Right cardiac atrium (tissue), 5 donors: ENCODE measurements at places on chromosomes 5 and 9.

DNA sequence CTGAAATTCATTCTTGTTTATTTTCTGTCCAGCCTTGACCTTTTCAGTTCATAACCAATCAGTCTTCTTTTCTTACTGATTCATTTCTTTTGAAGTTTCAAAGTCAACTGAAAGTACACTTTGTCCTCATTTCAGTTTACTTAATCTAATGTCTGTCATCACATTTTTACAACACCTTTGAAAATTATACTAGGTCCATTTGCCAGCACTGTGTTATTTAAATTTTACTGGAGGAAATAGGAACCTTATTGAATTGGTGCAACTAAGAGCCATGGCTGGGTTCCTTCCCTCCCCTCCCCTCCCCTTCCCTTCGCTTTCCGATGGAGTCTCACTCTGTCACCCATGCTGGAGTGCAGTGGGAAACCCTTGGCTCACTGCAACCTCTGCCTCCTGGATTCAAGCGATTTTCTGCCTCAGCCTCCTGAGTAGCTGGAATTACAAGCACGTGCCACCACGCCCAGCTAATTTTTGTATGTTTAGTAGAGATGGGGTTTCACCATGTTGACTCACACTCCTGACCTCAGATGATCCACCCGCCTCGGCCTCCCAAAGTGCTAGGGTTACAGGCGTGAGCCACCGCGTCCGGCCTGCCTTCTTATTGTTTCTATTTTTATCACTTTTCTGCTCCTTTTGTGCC lies 6.3 kb downstream of the RMI1 start:
- DNase-seq, result no peak

GRCh38 chr5:125411744-125412560 lies 665.5 kb upstream of the ZNF608 start:
- DNase-seq, result no peak

DNA sequence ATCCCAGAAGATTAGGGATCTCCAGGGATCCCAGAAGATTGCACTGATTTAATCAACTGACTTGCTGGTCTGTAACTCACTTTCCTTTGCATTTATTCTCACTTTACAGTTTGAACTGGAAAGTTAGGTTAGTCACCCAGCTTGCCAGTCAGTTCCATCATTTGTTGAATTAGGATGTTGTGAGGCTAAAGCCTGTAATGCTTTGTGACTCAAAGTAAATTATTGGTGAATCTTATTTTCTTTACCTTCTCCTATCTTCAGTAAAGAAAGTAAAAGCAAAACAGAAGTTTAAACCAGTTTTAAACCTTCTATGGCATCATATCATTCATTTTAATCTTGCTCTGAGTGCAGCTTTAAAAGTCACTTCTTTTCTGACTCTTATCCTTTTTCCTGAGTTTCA lies 85.8 kb downstream of the SLC44A1 start:
- no peak for DNase-seq

- no peak for DNase-seq
Observed at GRCh38 chr9:94987731-94988130, 261.2 kb downstream of the AOPEP start.

DNA sequence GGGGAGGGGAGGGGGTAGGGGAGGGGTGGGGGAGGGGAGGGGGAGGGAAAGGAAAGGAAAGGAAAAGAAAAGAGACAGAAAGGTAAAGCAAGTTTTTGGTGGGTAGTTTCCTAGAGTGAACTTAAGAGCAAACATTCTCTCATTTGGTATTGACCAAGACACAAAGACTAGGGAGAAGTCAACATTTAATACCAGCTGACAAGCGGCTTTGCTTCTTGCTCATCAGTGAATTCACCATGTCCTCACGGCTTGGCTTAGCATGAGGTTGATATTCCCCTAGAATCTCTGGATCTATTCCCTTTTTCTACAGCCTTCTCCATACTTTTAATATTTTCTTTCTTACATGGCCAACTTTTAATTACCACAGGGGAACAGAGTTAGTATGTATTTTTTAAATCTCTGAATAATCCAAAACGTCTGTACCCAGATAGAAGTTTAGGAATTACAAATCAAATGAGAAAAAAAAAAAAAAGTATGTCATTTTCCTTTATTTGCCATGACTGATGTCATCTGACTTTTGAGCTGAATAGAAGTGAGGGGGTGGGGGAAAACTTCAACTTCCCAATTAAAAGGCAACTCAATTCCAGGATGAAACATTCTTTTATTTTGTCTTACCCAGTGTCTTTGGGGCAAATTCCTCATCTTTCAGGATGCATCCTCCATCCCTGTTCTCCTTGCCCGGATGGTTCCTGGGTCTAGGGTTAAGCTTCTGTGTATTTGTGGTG lies 40.1 kb upstream of the GLIS3 start:
- DNase-seq, result no peak

DNA sequence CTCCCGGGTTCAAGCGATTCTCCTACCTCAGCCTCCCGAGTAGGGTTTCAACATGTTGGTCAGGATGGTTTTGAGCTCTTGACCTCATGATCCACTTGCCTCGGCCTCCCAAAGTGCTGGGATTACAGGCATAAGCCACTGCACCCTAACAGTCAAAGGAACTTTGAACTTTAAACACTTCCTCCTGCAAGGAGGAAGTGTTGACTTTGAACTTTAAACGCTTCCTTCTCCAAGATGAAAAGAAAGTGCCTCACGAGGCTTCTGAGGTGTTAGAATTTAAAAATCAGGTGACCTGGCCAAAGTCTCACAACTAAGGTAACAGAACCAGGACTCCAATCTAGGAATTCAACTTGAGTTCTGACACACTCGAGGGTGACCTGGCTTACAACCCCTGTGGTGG lies 150.9 kb downstream of the BRINP1 start:
- no peak for DNase-seq

GRCh38 chr5:177494346-177495195 lies 2.8 kb downstream of the PDLIM7 start:
- DNase-seq, result peak; percentile 87

DNA sequence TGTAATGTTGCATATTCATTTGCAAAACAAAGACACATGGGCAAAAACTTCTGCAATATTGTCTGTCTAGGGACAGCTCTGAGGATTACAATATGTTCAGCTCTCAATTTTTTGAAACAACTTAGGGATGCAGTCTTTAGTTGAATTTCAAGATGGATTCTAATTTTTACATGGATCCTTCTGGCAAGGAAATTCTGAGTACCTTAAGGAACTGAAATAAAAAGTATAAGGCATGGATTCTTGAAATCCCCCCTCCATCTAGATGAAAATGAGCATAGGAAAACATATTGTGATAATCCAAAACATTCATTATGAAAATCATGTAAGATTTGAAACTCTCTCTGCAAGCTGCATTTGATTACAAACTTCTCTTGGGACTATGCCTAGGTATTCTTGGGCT lies 568.6 kb downstream of the CETN3 start:
- no peak for DNase-seq

DNA sequence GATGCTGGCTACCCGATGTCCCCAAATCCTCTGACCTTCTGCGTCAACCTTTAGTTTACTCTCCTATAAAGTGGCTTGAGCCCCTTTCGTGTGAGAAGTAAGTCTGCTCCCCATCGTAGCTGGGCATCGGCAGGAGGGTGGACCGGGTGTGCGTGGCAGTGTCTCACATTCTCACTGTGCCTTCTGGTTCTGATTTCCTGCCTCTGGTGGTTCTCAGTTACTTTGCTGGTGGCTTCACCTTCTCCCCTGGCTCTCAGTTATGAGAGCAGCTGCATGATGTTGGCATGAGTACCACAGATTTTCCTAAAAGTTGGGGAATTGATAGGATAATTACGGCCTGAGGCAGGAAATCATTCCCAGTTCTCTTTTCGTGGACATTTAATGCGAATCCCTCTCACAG lies 47.0 kb upstream of the RPS23 start:
- DNase-seq, result no peak

DNA sequence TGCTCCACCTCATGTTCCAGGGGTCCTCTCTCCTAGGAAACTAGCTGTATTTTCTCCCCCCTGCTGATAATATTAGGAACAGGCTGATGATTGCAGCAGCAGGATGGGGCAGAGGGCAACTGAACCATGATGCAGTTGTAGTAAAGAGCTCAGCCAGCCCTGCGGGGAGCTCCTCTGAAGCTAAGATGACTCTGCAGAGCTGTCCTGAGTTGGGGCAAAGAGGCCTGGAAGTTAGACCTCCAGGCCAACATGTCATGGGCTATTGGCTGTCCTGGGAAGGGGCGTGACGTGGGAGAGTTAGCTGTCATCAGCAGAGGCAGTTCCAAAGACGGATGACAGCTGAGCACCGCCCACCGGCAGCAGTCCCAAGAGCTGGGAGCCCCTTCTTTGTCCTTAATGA lies 6.6 kb upstream of the FBP1 start:
- no peak for DNase-seq

DNA sequence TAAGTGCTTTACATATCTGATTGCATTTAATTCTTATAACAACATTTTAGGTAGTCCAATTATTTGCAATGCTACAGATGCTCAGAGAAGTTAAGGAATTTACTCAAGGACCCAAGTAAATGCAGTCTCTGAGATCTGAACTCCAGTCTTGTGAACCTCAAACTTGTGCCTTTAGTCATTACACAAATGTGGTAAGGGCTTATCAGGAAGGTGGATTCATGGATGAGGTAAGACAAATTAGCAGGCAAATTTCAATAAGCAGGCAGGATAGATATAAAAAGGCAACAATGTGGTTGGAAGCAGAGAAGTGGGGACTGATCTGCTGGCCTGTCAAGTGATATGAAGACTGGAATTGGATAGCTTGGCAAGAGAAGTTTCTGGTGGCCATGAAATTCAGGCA lies 29.5 kb downstream of the HMHB1 start:
- no peak for DNase-seq

DNA sequence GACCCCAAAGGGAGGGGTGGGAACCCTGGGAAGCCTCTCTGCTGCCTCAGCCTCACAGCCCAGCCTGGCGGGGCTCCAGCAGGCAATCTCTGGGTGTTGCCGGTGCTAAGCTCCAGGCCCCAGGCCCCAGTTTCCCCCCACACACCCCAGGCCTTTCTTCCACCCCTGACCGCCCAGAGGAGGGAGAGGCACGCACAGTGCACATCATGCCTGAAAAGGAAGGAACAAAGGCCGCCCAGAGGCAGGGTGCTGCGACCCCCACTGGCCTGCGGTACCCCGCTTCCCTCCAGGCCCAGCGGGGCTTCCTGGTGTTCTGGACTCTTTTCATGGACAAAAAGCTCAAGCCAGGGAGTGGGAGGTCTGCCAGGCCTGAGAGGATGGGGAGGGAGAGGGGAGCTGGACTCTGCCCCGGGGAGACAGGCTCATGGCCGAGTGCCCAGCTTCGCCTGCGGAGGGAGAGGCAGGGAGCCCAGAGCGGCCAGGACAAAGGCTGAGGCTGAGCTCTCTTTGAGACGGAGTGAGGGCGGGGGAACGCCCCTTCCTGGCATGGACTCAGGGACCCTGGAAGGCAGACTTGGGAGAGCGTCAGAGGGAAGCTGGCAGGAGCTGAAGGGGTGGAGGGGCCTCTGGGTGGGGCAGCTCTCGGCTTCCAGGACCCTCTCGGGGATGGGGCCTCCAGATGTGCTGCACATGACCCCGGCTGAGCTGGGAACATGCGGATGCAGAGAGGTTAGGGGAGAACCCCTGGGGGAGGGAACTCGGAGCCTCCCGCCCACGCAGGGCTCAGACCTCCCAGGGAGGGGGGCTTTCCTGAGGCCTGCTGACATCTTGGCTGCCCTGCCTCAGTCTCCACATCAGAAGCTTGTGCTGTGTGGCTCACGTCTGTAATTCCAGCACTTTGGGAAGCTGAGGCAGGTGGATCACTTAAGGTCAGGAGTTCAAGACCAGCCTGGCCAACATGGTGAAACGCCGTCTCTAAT lies 1.8 kb upstream of the ENTPD2 start:
- DNase-seq, result peak; percentile 93

DNA sequence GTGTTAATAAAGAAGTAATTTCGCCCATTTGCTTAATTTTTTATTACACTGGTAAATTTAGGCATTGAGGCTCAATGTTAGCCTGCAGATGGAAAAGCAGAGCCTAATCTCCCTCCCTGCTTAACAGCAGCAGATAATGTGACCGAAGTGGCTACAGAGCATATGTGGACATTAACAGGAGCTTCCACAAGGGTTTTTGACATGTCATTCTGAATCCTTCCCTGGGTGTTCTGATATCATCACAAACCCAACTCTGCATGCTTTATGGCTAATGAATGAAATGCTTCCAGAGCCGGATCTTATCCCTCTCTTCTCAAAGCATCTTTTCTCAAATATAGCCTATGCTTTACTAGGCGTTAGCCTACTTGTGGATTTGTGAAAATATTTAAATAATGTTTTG lies 208.6 kb downstream of the CAAP1 start:
- no peak for DNase-seq

- no peak for DNase-seq
Observed at GRCh38 chr9:87586731-87587355, 89.2 kb downstream of the DAPK1 start.

- DNase-seq, result no peak
Observed at GRCh38 chr5:156376751-156377150, 49.8 kb downstream of the SGCD start.

DNA sequence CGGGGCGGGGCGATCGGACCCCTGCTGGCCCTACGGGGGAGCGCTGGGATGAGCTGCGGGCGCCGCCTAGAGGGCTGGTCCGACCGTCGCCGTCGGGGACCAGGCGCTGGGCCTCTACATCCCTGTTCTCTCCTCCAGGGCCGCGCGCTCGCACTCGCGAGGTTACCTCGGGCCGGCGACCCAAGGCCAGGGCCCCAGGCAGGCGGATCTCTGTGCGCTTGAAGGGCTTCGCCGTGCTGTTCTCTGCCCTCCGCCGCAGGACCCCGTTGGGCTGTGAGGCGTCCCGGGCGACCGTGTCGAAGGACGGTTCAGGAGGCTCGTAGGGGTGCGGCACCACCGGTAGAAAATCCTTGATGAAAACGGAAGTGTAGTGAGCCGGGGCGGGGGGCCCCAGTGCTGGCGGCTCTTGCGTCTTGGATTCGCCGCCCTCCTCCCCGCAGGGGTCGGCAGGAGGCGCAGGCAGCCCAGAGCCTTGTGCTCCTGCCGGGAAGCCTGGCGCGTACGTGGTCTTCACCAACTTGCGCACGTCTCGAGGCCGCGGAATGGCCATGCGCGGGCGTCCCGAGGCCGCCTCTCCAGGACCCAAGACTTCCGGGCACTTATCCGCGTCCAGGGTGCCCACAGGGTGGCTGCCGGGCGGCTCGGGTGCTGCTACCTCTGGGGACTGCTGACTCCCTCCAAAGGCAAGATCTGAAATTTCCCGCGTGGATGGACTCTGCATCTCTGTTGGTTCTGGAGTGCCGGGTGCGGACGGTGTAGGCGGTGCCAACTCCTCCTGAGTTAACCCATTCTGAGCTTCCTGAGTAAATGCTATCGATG lies 2.0 kb downstream of the PROB1 start:
- peak; percentile 81 for DNase-seq

- no peak for DNase-seq
Observed at GRCh38 chr5:114977979-114978573, 191.6 kb downstream of the TRIM36 start.

DNA sequence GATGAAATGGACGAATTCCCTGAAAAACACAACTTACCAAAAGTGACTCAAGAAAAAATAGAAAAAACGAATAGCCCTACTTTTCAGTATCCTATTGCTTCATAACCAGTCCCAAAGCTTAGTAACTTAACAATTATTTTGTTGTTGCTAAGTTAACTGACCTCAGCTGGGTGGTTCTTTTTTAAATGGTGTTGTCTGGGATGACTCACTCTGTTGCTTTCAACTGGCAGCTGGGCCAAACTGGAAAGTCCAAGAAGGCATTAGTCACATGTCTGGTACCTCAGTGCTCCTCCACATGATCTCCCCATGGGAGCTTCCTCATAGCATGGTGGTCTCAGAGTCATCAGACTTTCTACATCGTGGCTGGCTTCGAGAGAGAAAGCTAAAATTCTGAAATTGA lies 47.8 kb upstream of the ADAMTS2 start:
- no peak for DNase-seq

GRCh38 chr5:143055596-143056338 lies 285.6 kb downstream of the ARHGAP26 start:
- no peak for DNase-seq
